ENCODE measurements at places on chromosomes 6 and 20. TPM values are rescaled to one million over a fixed set of nuclear protein-coding genes. Genes with fewer than 3 reads are reported as not detected.

DNA sequence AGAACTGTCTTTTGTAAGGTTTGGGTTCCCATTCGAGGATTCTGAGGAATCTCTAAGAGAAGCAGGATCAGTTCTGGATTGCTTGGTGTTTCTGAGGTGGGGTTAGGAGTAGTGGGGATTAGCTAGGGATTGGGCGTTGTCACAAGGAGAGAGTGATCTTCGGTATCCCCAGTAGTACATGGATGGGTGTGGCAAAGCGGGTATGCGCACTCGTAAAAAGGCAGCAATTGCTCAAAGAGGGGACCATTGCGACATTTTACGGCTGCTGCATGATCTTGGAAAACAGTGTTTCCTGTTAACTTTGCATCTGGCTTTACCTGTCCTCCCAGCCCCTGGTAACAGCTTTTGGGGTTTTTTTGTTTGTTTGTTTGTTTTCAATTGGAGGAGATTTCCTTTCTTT is 9.7 kb upstream of the ZSCAN9 start:
- no peak for DNase-seq

GRCh38 chr6:36682328-36683144 is 4.0 kb downstream of the CDKN1A start:
- no peak for DNase-seq

Gene C20orf202
- not detected for total RNA-seq

DNA sequence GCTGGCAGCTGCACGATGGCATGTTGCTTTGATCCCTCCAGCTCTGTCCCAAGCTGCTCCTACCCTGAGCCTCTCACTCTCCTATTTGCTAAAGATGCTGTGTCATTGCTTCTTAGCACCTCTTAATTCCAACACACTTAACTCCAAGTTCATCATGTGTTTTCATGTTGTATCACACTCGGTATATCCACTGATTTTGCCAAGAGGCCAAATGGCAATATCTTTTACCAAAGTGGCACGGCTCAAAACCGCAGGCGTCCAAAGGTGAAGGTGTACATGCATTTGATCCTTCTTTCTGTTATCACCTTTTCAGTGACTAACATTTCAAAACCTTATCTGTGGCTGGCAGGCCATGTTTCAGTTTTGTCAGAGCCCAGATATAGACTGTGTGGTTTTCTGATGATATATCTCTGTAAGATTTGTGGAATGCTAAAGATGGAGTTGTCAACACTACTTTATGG is 217.0 kb downstream of the TBX18 start:
- no peak for DNase-seq

GRCh38 chr20:4441191-4441590 is 280.5 kb upstream of the PRND start:
- no peak for DNase-seq

- DNase-seq = no peak
These were observed 734 bp downstream of the ZSCAN26 start for GRCh38 chr6:28267695-28268059.

Gene LTV1
- 23.3 TPM for total RNA-seq

- no peak for DNase-seq
These were observed 14.8 kb downstream of the SRSF3 start for GRCh38 chr6:36608788-36609563.

GRCh38 chr6:31165986-31166385 is 4.5 kb downstream of the POU5F1 start:
- DNase-seq = no peak

GRCh38 chr6:109526905-109527628 is 44.0 kb upstream of the ZBTB24 start:
- peak; percentile 22 for DNase-seq

GRCh38 chr6:169556758-169557548 is 144.9 kb downstream of the WDR27 start:
- no peak for DNase-seq

DNA sequence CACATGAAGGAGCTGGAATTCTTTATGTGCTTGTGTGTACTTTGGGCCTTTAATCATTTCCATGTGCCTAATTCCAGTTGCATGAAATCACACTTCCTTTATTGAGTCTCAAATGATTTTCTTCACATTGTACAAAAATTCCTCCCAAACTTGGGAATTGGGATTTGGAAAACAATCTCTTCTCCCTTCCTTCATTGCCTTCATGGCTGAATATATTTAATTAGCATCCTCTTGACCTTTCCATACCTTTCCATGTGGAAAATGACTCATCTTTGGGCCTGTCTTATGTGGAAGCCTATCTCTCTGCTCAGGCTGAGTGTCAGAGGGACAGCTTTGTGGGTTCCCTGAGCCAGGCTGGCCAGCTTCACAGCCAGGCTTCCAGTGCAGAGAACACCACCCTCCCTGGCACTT is 33.0 kb upstream of the CDH4 start:
- no peak for DNase-seq

DNA sequence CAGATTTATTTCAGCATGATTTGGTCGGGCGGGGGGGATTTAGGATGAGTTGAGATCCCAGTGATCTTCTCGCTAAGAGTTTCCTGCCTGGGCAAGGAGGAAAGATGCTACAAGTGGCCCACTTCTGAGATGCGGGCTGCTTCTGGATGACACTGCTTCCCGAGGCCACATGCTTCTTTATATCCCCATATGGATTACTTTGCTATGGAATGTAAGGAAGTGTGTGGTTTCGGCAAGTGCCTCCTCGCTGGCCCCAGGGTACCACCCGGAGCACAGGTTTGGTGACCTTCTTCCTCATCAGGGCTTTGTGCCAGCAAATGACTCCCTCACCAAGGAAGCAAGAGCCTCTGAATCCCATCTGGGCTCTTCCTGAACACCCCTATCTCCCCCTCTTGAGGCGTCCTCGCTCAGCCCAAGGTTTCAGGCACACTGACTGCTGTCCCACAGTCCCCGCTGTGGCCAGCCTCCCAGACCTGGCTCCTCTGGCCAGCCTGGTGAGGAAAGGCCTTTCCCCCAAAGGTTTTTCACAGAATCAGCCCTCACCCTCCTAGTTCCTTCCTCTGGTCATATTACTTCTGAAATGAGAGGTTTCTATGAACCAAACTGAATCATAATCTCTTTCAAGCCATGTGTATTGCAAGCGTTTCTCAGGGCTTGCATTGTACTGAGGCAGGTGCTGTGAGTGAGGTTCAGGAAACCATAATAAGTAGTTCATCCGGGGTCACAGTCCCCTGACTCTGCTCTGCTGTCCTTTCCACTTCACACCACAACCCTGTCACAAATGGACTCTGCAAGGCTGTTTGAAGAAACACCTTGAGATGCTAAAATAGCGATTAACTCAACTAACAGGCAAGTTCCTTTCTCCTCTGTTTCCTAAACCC is 41.7 kb upstream of the IL17A start:
- DNase-seq = no peak

Gene VNN1
- under 0.01 TPM for total RNA-seq

GRCh38 chr6:152598901-152599537 is 38.1 kb downstream of the SYNE1 start:
- DNase-seq = no peak

DNA sequence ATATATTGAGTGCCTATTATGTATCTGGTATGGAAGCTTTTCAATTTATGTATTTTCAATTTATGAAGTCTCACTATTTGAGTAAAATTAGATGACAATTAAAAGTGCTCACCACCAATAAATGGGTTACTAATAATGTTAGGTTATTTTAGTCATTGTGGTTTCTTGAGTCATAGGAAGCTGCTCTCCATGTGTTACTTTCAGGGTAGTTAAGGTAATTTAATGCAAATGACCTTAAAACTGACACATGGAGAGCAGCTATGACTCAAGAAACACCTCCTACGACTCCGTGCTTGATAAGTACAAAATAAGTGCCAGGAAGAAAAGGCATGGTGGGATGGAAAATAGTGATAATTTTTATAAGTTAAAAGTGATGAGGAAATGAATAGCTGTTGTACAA is 16.5 kb upstream of the TINAG start:
- DNase-seq = peak; percentile 81

Gene ADGRG6
- 45.4 TPM for total RNA-seq

Gene CNR1
- 4.2 TPM for total RNA-seq

DNA sequence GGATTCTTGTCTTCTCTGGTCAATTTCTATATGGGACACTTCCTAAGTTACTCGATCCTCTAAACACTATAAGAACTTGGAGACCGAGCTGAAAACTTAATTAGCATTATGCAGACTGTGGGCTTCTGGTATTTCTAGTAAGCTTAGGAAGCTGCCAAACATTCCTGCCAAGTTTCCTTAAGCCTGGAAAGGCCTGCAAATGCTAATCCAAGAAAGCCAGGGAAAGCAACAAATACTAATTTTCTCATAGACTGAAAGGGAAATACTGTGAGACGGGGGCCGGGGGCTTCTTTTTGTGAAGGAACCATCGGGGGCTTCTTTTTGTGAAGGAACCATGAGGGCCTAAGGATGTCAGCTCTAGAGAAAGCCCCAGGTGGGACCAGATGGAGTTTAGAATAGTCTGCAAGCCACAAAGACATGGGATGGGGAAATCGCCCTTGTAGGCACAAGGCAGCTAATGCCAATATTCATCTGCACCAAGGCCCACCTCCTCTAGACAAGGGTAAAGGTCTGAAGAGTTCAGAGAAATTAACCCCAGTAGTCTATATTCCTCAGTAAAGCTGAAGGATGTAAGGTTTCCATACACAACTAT is 332.4 kb upstream of the PRDM1 start:
- DNase-seq = no peak

DNA sequence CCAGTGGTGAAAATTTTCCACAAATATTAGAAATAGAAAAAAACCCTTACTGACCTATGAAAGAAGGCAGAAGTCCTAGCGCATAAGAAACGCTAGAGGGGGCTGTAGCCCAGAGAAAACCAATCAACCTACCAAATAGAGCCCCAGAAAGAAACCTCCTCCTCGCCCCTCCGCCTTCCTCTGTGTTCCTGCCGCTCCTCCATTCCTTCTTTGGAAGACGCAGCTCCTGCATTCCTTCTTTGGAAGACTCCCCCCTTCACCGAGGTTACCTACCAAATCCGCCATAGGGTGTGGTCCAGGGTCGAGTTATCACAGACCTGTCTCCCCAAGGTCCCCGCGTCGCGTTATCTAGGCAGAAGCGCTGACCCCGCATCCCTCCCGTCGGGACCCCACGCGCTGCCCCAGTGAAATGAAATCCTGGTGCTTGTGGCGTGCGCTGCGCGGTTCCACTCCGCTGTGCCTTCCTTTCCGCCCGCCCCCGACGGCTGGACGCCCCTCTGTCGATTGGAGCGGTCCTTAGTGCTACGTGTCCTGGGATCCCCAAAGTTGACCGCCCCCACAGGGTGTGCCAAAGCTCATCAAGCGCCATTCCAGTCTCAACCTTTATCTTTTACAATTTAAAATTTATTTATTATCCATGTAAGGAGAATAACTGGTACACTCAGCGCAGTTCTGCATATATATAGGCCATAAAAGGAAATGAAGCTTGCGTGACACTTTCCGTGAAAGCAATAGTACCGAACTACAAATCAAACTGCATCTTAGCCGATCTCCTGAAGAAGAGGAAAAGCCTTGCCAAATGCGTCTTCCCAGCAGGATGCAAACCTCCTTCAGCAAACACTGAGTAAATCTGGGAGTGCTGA is 13.0 kb downstream of the RPP21 start:
- DNase-seq = no peak
